Activated naive CD4-positive, alpha-beta T cell treated with anti-CD3 and anti-CD28 coated beads, Interleukin-2, amount 50 U/mL, for 72 hours (primary cell): ENCODE measurements at places on chromosomes 3 and 15. TPM values are rescaled to one million over a fixed set of nuclear protein-coding genes. Genes with fewer than 3 reads are reported as not detected.

Gene XIRP1
- 0.14 TPM for total RNA-seq

DNA sequence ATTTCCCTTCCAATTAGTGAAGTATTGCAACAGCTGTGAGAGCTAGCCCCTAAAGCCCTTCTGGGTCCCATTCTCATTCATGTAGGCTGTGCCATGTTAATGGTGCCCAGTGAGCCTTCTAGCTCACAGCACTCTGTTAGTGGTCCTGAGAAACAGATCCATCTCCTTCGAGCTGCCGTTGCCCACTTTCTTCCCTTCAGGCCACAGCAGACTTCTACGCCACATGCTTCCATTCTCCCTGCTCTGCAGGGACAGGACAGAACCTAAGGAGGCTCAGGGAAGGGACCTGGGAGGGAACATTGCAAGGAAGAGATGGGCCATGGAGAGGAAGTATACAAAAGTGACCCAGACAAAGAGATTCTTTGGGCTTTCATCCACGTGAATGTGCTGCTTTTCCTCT lies 11.7 kb upstream of the STARD5 start:
- DNase-seq: no peak

DNA sequence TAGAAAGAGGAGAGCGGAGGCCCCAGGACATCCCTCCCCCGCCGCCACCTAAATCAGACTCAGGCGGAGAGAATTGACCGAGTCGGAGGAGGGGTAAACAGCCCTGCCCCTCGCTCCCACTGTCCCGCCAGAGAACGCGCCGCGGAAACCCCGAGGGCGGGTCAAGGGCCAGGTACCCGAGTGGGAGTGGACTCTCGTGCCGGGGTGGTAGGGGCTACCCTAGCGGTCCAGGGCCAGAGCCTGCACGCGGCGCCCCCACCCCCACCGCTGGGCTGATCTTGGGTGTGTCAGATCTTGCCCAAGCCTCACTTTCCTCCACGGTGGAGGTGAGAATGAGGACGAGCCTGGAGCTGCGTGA lies 19.0 kb downstream of the SPATA12 start:
- DNase-seq: no peak

Gene RPP25
- total RNA-seq: 6.6 TPM
